Effector memory CD4-positive, alpha-beta T cell (primary cell): ENCODE measurements at places on chromosomes 3 and 15.

GRCh38 chr3:127135241-127136023 lies 57.5 kb upstream of the PRR23E start:
- no peak for DNase-seq

GRCh38 chr3:152683521-152683999 lies 151.4 kb upstream of the P2RY1 start:
- no peak for DNase-seq

- no peak for DNase-seq
These were observed 10.2 kb upstream of the TGFBR2 start for GRCh38 chr3:30596152-30596551.

GRCh38 chr15:63006032-63006878 lies 36.3 kb upstream of the TPM1 start:
- DNase-seq, result no peak

GRCh38 chr3:49294343-49294742 lies 17.3 kb upstream of the C3orf62 start:
- DNase-seq, result no peak

DNA sequence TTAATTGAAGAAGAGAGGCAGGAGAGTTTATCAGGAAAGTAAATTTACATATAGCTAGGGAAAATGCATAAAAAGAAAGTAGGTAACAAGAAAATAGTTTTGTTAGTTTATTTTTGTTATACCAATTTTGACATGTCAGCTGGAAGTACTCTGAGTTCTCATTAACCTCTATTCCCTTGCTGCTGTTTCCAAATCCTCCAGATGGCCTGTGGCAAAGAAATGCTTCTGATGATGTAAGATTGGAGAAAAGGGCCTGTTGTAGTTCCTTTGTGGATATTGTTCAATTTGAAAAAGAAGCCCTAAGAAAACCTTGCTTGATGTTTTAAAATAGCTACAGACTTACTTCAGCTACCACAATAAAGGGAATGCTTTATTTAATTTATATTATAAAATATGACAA lies 192.9 kb upstream of the SLITRK3 start:
- no peak for DNase-seq

DNA sequence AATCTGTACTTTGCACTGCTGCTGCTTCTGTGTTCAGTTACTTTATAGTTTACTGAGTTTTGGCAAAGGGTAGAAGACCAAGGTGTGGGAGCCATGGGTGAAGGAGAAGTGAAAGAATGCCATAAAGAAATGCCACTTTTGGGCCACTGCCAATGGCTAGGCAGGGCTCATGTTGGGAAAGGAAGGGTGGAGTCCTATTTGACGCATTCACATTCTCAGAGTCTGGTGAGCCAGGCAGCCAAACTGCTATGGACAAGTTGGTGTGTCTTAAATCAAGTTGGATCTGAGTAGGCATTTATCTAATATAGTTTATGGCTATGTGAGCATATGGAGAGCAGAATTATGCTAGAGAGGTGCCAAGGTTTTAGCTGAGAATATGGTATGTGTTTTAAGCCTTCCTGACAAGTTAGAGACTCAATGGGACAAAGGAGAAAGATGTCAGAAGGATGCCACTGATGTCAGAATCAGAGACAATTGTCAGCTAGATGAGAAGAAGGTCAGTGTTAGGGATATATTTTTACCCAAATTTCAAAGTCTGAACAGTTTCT lies 296.1 kb downstream of the AGBL1 start:
- no peak for DNase-seq

DNA sequence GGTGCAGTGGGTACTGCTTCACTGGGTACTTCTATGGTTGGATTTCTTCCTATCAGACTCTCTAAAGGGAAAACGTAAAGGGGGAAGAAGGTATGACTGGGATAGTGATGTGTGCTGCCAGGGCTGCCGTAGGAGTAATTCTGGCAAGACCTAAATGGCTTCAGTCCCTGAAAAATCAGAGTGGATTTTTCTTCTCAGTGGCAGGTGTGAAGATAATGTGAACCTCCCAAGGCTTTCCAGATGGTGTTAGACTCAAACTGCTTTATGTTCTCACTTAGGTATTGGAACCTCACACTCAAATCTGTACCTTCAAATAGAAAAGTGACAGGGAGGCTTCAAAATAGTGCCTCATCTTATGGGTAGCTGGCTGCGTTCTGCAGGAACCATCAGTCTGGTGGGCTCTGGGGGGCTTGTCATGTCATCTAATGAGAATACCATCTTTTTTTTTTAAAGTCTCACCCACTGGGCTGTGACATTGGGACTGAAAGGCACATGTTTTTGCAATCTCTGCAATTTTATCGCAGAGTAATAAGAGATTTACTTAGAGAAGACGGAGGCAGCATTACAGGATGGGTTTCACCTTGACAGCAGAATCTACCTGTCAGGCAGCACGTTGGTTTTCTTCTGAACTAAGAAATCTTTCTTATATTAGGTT lies 28.5 kb downstream of the MINDY4B start:
- DNase-seq, result no peak

- no peak for DNase-seq
These were observed 873.8 kb downstream of the ROBO2 start for GRCh38 chr3:77913524-77914174.

DNA sequence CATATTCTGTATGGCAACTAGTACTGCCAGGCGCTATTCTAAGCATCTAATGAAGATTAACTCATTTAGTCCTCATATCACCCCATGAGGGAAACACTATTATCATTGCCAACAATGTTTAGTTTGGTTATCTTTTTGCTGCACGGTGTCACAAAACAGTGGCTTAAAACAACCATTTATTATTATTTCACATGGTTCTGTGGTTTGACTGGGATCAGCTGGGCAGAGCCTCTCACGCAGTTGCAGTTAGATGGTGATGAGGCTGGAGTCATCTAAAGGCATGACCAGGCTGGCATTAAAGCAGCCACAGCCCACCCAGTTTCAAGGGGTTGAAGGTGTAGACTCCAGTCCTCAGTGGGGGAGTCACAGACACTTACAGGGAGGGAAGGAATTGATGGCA lies 32.8 kb upstream of the RASA2 start:
- no peak for DNase-seq

- no peak for DNase-seq
These were observed 116.7 kb downstream of the NR1I2 start for GRCh38 chr3:119898478-119899191.

DNA sequence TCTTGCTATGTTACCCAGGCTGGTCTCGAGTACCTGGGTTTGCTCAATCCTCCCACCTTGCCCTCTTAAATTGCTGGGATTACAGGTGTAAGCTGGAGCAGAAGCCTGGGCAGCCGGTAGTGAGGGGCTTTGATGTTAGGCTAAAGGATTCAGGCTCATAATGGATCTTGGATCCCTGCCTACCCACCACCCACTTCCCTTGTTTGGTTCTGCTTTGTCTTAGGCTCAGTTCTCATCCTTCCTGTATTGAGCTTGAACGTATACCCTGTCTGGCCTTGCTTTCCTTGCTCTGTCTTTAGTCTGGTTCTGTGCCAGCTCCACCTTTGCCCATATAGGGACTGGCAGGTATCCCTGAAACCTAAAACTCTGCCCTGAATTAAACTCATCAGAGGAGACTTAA lies 1.7 kb downstream of the PPCDC start:
- DNase-seq, result no peak

DNA sequence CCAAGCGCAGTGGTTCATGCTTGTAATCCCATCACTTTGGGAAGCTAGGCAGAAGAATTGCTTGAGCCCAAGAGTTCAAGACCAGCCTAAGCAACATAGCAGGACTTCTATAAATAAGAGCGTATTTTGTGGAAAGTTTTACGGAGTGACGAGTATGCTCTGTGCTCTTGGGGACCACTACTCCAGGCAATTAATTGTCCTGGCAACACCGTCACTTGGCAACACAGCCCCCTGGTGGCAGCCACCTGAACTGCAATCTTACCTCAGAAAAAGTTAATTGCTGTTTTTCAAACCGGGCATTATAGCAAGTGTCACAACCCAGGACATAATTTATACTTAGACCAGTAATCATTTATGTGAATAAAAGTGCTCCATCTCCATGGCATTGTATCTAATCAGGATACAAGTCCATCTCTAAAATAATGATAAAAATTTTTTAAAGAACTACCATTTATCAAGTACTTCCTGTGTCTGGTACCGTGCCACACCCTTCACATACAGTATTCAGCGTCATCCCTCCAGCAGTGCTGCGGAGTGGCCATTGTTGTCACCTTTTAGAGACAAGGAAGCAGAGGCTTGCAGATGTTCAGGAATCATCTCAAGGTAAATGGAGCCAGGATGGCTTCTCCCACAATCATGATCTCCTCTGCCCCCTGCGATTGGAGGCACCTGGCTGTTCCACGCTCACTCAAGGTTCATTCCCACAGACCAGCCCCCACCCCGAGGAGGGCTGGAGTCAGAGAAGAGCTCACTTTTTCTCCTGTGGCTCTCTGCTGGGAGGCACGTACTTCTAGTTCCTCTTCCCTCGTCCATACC lies 34.5 kb downstream of the PLA2G4D start:
- peak; percentile 40 for DNase-seq

GRCh38 chr3:81518945-81519344 lies 242.5 kb downstream of the GBE1 start:
- DNase-seq, result no peak

DNA sequence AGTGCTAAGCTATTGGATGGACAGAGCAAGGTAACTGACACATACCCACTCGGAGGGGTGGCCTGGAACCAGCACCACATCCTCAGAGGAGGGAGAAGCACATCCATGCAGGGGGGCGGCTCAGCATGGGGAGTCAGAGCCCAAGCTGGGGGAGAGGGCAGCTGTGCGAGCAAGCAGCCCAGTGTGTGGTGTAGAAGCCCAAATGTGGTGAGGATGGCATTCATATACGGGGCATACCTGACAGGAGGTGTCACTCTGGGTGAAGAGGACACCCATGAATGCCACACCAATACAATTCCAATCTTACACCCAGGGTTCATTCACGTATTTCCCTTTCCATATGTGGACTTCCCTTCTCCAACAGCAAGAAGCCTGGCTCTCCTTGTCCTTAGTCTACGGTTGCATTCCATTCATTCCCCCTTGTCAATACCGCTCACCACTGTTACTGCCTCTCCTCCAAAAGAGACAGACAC lies 58.7 kb upstream of the ACAN start:
- no peak for DNase-seq

- DNase-seq, result peak; percentile 45
These were observed 118.7 kb upstream of the SMAD3 start for GRCh38 chr15:66946578-66947164.

GRCh38 chr3:142796823-142797222 lies 73.0 kb downstream of the TRPC1 start:
- DNase-seq, result no peak

DNA sequence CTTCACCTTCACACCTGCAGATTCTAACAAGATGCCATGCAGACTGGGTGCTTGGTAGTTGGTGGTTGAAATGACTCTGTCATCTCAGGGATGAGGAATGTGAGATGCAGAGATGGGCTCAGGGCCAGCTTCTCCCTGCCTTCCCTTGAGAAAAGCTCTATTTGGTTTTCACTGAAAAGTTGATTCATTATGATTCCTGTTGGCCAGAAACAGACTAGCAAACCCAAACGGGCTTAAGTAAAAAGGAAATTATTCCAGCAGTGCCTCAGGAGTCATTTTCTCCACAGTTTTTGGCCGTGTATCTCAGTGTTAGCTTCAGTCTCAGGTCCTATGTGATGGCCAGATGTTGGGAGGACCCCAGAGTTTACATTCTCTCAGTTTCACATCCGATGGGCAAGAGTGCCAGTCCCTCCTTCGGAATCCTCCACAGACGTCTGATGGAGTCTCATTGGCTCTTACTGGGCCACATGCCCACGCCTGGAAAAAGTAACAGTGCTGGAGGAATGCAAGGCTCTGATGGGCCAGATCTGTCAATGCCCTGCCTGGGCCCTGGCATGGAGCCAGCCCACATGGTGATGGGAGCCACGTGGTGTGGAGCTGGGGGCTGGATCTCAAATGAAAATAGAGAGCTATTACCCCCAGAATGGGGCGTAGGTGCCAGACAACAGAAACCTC lies 22.3 kb upstream of the SACM1L start:
- no peak for DNase-seq

- DNase-seq, result no peak
These were observed 153.4 kb downstream of the ERC2 start for GRCh38 chr3:56314842-56315241.

DNA sequence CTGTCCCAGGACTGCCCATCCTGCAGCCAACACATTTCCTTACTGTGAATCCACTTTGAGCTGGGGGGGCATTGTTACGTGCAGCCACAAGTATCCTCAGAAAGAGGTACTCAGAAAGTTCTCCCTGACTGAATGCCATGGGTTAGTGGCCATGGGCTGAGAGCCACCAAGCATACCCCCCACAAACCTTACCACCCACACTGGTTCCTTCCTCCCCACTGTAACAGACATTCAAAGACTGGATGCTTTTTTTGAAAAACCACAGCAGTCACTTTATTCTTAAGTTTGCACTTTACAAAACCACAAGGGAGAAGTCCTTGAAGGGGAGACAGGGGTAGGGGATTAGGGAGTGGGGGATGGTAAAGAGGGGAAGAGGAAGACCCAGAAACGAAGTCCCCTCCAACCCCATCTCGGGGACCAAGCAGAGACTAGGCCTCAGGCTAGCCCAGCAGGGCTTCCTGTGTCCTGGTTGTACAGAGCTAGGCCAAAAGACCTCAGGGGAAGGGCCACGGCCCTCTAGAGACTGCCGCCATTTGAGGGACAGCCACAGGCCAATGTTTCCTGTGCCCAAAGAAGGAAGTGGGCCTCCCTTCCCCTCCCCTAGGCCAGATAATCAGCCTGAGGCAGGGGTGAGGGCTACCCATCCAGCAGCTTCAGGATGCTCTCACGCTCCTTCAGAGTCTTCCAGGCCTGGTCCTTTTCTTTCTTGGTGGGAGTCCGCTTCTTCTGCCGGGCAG lies 10.1 kb upstream of the CAMK1 start:
- DNase-seq, result no peak

GRCh38 chr3:43534675-43535074 lies 87.1 kb downstream of the ANO10 start:
- DNase-seq, result no peak

DNA sequence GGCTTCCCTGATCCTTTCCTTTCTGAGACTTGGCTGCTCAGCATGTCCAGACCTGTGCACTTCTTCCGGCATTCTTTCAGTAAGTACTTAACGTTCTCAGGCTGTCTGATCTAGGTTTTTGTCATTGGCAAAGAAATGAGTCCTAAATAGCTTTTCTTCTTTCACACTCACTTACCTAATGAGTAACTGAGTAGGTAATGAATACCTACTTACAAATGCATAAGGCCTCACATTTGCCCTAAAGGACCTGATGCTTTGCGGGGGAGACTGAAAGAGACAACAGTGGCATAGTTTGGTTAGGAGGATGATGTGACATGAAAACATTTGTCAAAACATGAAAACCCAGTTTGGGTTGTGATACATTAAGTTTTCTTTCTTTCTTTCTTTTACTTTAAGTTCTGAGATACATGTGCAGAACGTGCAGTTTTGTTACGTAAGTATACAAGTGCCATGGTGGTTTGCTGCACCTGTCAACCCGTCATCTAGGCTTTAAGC lies 516.7 kb upstream of the CFAP20DC start:
- no peak for DNase-seq

DNA sequence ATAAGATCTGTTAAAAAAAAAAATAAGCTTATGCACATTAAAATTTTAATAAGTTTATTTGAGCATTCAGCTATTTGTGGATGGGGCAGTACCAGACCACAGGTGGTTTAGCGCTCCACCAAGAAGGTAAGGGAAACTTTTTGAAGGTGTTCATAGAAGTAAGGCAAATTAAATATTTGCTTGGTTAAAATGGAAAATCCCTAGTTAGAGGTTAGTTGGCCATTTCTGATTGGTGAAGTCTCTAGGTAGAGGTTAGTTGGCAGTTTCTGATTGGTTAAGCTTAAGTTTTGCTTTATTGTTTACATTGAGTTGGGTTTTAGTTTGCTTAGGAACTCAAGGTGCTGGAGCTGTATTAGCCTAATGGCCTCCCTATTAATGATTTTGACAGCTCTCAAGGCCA lies 30.7 kb downstream of the SCN11A start:
- no peak for DNase-seq
